ENCODE measurements at places on chromosomes 2 and 18.

- no peak for DNase-seq
These were observed 168.0 kb downstream of the ASXL3 start for GRCh38 chr18:33745871-33746545.

- DNase-seq = no peak
These were observed 266.2 kb downstream of the TGIF1 start for GRCh38 chr18:3716116-3716660.

DNA sequence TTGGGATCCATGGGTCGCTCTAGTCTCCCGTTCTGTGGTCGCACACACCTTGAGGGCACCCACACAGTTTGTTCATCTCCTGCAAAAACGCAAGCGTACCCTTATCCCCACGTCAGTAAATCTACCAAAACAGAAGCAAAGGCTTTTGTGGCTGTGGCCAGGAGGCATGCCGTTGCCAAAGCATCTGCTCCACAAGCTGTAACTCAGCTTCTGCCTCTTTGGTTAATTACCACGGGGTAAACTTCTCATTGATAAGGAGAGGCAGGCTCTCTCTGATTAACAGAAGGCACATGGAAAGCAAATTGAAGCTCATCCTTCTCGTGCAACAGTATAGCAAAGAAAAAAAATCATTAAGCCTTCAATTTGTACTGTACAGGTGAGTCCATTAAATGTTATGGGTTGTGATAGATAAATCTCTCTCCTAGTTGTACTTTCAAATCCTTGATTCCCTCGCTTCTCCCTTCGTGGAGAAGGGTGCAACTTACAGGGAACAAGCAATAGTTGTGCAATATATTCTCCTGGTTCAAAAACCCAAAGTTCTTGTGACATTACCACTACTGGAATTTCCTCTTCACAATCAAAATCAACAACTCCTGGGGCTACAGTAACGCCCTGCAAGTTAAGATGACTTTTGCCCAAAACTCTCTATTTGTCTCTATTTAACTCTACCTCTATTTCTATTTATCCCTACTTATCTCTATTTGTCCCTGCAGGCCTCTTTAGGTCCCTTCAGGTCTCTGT, 10.3 kb downstream of the PECR start:
- DNase-seq = no peak

DNA sequence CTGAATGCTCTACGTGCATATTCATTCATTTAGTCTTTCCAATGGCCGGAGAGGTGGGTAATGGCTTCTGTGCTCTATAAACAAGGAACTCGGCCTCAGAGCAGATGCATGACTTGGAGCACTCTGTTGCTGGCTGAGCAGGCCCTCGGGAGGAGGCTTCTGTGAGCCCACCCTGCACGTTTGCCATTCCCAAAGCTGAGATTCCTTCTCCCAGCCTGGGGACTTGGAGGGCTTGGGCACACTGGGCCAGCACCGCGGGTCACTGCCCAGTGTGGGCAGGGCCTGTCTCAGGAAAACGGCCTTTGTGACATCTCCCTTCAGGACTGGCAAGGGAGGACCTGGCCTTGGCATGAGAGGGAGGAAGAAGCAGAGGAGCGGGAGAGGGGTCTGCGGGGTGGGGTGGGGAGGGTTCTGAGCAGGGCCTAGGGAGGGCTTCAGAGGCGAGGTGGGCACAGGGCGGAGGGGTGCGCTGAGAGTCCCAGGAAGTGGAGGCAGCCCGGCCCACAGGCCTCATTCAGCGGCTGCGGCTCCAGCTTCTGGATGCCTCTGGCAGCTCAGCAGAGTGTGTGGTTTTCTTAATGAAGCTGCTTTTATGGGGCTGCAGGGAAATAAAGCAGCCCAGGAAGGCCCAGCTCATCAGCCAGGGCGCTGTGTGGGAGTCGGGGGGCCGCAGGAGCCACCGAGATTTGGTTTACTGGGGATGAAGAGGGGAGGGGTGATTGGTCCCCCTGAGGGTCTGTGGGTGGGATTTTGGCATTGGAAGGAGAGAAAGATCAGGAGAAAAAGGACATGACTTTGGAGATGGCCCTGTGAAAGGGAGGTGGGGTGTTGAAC, 51.7 kb upstream of the OTOF start:
- no peak for DNase-seq

- DNase-seq = no peak
These were observed 1602.1 kb upstream of the TMEFF2 start for GRCh38 chr2:193796847-193797246.

DNA sequence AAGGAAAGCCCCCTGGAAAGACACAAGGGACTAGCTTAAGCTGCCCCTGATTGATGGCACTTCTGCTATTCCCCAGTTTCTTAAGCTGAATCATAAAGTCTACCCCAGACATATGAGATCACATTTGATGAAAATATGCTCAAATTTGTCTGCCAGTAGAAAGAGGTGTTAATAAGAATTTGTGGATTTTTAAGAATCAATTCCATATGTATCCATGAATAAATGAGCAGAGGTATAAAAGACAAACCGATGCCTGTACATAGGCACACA, 119.9 kb downstream of the CCBE1 start:
- DNase-seq = no peak

DNA sequence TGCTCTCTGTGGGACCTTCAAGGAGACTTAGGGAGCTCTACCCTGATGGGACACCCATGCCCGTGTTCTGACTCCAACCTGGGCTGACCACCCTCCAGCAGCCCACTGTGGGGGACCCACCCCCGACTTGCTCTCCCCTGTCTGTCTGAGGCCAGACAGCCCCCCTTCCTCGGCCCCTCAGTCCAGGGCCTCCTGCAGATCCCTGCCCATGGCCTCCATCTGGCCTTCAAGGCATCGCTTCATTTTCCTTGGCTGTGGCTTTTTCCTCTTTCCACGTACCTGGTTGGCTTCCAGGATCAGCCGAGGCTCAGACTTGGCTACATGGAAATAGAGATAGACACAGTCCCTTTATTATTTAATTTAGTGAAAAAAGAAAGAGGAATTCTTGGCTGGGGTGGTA, 290.0 kb downstream of the CYP26B1 start:
- no peak for DNase-seq

- no peak for DNase-seq
These were observed 40.0 kb downstream of the FAM228A start for GRCh38 chr2:24214880-24215279.

DNA sequence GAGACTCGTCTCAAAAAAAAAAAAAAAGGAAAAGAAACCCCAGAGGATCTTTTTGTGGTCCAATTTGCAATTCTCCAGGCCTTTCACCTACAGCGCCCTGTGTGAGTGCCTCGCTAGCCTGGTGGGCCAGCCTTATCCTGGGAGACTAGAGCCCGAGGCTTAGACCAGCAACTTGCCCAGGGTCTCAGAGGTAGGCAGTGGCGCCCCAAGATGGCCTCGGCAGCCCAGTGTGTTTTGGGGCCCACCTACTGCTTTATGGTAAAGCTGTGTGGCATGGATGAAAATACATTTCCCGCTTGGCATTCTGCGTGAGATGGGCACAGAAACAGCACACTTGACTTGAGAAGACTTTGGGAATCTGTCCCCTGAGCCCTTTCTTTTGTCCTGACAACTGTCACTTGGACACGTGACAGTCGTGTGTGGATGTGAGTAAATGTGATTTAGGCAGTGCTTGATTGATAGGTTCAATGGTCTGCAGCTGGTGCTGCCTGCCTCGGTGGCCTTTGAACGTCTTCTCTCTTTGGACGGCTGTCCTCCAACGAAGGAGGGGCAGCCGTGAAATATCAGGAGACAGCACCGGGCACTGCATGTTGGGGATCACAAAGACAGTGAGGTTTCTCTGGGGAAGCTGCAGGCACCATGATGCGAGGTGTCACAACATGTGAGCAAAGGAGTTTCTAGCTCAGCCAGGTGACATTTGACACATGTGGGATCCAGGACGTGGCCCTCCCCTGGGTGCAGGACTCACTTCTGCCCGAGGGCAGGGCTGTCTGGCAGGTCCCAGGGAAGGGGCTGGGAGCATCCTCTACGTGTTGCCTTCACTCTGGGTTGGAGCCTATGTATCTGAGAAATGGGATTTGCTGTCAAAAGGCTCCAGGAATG, 209.5 kb upstream of the TWIST2 start:
- DNase-seq = no peak

- no peak for DNase-seq
These were observed 12.0 kb downstream of the ATP6V1B1 start for GRCh38 chr2:70947556-70948184.

DNA sequence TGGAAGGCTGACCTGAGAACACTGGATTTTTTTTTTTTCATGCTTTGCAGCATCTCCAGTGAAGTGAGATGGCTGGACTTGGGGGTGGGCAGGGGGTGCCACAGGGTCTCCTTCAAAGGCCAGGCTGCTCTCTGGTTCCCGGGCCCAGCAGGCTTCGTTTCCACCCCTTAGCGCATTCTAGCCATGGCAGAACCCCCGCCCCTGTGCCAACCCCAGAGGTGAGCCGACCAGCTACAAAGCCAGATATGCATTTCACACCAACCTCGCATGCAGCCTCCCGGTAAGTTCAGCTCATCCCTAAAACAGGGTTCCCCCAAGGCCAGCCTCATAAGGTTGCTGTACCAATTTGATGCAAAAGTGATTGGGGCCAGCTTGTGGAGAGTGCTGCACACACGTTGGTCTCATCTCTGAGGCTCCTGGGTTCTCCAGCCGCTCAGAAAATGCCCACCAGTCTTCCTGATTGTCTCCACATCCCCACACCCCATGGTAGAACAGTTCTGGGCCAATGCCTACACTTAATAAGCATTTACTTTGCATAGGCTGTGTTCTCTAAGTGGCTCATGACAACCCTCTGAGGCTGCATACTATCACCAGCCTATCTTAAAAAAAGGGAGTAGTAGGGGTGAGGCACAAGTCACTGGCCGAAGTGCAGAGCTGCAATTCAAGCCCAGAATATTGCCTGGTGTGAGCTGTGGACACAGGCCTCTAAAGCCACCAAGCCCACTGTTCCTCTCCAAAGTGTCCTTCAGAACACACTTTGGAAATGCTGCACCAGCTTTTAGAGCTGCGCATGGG, 23.3 kb downstream of the SMAD7 start:
- DNase-seq = no peak

DNA sequence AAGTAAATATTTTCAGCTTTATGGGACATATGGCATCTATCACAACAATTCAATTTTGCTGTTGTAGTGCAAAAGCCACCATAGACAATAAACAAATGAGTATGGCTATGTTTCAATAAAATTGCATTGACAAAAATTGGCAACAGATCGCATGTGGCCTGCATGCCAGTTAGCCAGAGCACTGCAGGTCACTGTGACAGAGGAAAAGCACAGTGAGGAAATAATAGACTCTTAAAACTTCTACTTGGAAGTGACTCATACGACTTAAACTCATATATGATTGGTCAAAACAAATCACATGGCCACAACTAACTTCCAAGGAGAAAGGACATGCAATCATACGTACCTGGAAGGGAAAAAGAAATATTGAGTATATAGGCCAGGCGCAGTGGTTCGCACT, 44.4 kb downstream of the EXOC6B start:
- DNase-seq = no peak

DNA sequence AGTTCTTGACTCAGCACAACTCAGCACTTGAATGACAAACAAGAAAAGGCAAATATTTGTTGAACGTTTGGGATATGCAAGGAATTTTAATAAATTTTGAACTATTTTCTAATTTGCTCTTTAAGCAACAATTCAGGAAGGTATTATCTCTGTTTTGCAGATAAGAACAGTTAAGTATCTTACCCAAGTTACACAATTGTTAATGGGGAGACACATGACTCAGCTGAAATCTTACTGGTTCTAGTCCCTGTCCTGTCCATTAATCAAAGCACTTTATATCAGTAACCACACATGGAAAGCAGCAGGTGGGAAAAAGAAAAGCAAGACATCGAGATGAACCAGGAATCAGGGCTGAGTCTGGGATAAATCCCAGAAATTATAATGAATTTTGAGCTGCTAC, 493.9 kb upstream of the PIK3C3 start:
- no peak for DNase-seq

DNA sequence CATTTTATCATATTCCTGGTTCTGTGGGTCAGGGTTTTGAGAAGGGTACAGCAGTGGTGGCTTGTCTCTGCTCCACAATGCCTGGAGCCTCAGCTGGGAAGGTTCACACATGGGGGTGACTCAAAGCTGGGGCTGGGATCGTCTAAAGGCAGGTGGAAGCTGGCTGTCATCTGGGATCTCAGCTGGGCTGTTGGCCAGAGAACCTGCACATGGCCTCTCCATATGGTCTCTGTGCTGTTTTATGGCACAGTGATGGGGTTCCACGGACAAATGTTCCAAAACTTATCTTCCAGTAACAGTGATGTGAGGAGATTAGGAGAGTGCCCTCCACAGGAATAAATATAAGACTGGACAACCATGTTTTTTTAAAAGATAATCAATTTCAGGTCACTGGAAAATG, 191.4 kb downstream of the SS18 start:
- DNase-seq = no peak

DNA sequence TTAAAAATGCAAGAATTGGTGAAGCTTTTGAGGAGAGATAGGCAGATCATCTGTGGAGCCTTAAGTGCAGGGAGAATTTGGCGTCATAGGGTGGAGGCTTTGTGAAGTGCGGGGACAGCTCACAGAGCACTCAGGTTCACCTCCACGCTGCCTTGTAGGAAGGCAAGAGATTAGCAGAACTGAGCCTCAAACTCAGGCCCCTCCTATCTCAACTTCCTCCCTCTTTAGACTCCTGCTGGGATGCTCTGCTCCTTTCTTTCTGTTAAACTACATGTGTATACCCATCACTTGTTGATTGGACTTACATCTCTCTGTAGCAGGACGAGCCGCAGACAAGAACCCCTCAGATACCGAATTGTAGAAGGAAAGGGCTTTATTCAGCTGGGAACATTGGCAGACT, 422.2 kb downstream of the SETBP1 start:
- DNase-seq = no peak

GRCh38 chr2:86314125-86314524, 23.3 kb downstream of the REEP1 start:
- no peak for DNase-seq

DNA sequence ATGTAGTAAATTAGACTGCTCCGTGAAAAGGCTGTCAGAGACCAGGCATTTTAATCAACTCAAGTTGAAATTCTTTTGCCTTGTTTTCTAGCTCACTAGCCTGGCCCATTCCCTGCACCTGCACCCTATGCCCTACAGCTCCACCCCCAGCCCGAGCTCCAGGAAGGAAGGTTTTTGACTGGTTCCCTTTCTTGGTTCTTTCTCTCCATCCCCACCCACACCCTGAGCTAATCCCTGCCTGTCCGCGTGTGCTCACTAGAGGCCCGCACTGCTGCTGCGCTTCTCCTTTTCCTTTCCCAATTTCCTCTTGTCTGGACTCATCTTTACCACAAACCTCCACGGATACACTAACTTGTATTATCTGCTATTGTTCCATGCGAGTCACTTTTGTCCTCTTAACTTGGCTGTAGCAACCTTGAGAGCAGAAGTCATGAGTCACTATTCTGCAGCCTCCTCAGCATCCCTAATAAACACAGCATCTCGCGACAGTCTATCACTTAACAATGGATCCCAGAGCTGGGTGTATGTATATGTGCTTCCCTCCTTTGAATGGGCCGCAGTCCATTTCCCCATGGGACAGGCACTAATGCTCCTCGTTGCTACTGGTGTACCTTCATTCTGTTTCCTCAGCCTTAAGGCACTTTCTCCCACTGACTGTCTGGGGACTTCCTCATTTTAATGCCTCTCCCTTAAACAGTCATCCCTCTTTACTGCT, 36.5 kb downstream of the COLEC12 start:
- DNase-seq = no peak

GRCh38 chr2:169853041-169853668, 25.9 kb downstream of the UBR3 start:
- DNase-seq = no peak

All from stimulated activated CD4-positive, alpha-beta T cell treated with anti-CD3 and anti-CD28 coated beads, Interleukin-15, amount 100 ng/mL, for 24 hours (primary cell).